Tibial nerve (tissue), 4 donors: ENCODE measurements at places on chromosomes 3 and 15. TPM values are rescaled to one million over a fixed set of nuclear protein-coding genes. Genes with fewer than 3 reads are reported as not detected.
A peak's percentile ranks its signal among the peaks of the same experiment; 100 is the strongest.

GRCh38 chr3:147937891-147938290, 528.7 kb downstream of the ZIC1 start:
- no peak for DNase-seq

The PSMA4 gene
- total RNA-seq = 89.1 TPM

- no peak for DNase-seq
These were observed 529.7 kb downstream of the EDEM1 start for GRCh38 chr3:5717254-5717653.

- peak; percentile 72 for DNase-seq
These were observed 10.8 kb downstream of the FOXL2 start for GRCh38 chr3:138935863-138936740.

GRCh38 chr3:39000008-39000450, 51.7 kb downstream of the SCN11A start:
- DNase-seq = no peak

- no peak for DNase-seq
These were observed 43.4 kb downstream of the ST3GAL6 start for GRCh38 chr3:98806521-98806920.

DNA sequence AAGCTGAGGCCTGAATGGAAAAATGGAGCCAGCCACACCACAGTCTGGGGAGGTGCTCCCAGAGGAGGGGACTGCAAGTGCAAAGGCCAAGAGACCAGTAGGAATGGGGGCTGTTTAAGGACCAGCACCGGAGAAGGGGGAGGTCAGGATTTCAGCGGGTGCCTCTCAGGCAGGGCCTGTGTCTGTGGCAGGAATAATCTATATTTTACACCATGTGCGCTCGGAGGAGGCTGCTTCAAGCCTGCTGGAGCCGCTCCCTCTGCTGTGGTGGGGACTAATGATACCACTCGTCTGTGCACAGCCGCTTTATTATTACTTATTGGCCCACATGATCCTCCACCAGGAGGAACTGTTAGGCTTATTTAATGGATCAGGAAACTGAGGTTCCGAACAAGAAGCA, 45.3 kb downstream of the TPRA1 start:
- no peak for DNase-seq

DNA sequence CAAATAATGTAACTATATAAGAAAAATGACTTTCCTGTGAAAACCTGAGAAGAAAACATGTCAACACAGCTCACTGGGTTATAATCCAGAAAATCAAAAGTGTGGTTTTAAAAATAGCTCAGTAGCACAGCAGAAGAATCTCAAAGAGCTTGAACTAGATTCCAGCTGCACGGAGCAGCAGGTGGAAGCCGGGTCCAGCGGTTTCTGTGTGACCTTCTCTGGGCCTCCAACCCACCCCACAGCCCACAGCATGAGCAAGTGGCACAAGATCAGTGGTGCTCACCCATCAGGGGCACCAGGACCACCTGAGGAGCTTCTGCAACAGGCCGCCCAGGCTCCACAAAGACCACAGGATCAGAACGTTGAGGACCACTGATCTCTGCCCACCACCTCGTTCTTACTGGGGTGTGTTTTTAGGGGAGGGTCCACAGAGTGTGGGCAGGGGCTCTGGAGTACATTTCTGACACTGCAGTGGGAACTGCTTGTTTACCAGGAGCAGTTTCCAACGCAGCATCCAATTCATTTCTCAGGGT, 23.2 kb downstream of the SLC41A3 start:
- DNase-seq = no peak

DNA sequence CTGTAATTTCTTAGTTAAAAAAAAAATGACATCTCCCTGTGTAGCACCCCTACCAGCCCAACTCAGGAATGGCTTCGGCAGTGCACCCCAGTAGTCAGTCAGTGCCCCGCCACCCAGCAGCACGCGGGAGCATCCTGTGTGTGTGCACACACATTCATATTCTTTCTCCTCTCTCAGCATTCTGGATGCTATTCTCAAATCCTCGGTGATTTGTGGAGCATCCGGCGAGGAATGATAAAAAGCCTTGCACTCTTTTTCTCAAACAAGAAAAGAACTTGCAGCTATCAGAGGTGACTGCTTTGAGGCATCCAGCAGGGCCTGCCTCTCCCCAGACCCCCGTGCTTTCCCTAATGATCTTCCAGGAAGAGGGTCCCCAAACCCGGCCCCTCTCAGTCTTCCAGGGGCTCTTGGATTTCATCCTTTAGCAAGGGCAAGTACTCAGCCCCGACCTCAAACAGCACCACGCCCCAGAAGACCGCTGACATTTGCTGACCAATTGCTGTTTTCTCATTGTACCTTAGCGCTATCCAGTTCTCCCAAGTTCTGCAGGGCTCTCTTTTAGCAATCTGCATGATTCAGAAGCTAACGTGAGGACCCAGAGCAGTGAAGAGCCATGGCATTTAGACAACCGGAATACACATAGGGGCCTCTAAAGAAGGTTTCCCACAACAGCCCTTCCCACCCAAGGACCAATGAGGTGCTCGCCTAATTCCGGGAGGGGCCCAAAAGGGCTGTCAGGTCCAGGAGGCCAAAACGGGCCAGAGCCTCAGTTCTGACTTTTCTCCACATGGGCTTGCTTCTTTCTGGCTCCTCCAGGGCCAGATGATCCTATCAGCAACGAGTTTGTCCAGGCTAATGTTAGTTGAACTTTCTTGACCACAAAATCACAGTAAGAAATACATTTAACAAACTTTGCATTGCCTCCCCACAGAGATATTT, 72.2 kb downstream of the FAM174B start:
- DNase-seq = no peak

- no peak for DNase-seq
These were observed 81.6 kb downstream of the CDIN1 start for GRCh38 chr15:36661042-36661441.

DNA sequence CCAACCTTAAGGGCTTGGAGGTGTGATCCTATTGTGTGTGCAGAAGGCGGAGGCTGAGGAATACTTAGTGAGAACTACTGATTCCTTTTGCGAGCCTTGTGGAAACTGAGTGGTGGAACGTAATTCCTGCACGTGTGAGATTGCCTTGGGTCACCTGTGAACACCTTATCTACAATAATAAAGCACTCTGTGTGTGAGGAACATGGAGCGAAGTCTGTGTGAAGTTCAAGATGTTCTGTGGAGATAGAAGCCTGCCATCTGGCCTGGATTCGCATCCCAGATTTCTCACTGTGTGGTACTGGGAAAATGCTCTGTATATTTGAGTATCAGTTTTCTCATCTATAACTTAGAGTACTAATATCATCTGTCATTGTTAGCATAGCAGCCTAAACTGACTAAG, 179.5 kb upstream of the PDZRN3 start:
- no peak for DNase-seq

DNA sequence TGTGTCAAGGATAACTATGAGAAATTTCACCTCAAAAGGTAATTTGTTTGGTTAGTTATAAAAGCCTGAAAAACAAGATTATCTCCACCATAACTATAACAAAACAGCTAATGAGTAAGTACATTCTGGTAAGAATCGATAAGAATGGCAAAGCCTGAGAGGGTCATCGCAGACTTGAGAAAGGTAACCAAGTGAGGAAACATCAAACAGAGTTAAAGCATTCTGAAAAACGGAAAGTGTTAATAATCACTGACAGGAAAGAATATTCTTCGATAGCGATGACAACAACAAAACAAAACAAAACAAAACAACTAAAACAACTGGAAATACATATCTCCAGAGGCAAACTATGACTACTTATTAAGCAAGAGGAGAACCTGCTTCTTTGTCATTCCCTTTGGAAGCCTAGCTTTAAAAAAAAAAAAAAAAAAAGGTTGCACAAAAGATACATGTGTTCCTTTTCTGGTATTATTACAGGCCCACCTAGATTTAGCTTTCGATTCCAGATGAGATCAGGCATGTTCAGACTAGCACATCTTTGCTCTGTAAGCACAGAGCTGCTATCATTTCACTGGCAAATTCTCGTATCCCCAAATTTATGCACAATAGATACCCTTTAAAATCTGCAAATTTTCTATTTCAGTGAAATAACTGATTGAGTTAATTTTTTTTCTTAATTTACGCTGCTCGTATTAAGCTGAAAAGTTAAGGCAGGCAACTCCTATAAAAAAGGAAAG, 155.6 kb downstream of the TIGIT start:
- DNase-seq = no peak

DNA sequence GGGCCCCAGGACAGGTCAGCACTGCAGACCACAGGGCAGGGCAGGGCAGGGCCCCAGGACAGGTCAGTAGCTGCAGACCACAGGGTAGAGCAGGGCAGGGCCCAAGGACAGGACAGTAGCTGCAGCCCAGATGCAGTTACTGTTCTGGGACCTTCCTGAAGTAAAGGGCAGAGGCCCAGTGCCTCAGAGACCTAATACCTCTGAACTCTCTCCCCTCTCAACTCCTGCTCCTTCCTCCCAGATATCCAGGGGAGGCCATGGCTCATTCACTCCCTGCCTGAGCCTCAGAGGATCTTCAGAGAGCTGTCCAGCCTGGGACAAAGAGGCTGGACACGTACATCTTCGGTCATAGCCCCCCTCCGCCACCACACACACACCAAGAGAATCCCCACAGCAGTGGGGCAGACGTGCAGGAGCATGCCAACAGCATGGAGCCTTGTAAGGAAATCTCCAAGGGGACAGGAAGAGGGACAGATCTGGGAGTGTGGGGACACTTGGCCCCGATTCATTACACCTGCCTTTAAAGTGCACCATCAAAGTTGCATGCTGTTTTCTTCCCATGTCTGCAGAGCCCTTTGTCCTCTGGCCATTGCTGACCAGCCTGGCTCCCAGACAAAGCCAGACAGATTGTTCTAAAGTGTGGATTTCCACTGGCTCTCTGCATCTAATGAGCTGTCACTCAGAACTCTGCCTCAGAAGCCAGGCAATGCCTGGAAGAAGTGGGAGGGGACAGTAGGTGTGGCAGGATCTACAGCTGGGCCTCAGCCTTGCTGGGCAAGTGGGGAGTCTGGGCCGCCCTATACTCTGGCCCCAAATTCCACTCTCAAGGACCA, 24.2 kb upstream of the BUB1B start:
- DNase-seq = no peak

The TP53BP1 gene
- 47.4 TPM for total RNA-seq

DNA sequence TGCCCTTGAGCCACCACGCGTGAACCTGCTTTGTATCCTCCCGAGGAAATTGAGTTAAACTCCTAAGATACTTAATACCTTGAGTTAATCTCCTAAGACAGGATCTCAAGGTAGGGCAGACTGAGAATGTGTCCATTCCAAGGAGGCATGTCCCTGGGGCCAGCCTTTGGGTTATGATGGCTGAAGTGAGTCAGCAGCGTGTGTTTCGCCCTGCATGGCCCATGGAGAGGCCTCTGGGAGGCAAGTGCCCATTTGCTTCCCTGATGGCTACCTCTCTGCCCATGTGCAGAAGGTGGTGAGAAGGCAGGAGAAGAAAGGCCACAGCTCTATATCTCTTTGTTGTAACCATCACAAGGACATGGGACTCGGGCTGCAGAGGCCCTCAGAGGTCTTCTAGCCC, 36.7 kb upstream of the LIMD1 start:
- no peak for DNase-seq

- no peak for DNase-seq
These were observed 866 bp downstream of the TNIK start for GRCh38 chr3:171459137-171459941.

- no peak for DNase-seq
These were observed 174.9 kb upstream of the SNTN start for GRCh38 chr3:63477494-63478129.

- no peak for DNase-seq
These were observed 271.9 kb upstream of the GADL1 start for GRCh38 chr3:31166249-31166885.

- DNase-seq = no peak
These were observed 20.0 kb upstream of the CMTM6 start for GRCh38 chr3:32522682-32523081.

DNA sequence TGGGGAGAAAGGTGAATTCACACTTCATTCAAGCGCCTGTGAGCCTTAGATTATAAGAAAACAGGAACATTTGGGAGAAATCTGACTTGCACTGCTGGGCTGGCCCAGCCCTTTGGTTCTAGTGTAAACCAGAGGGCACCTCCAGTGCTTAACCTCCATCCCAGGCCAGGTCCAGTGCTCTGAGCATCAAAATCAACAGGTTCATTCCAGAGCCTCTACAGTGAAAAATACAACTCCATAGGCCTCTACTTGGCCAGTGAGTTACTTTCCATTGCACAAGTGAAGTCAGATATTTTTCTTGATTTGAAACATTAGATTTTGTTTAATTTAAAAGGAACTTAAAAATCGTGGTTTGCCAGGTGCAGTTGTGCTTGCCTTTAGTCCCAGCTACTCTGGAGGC, 3.0 kb downstream of the SNUPN start:
- no peak for DNase-seq

The SERPINI2 gene
- total RNA-seq = not detected

DNA sequence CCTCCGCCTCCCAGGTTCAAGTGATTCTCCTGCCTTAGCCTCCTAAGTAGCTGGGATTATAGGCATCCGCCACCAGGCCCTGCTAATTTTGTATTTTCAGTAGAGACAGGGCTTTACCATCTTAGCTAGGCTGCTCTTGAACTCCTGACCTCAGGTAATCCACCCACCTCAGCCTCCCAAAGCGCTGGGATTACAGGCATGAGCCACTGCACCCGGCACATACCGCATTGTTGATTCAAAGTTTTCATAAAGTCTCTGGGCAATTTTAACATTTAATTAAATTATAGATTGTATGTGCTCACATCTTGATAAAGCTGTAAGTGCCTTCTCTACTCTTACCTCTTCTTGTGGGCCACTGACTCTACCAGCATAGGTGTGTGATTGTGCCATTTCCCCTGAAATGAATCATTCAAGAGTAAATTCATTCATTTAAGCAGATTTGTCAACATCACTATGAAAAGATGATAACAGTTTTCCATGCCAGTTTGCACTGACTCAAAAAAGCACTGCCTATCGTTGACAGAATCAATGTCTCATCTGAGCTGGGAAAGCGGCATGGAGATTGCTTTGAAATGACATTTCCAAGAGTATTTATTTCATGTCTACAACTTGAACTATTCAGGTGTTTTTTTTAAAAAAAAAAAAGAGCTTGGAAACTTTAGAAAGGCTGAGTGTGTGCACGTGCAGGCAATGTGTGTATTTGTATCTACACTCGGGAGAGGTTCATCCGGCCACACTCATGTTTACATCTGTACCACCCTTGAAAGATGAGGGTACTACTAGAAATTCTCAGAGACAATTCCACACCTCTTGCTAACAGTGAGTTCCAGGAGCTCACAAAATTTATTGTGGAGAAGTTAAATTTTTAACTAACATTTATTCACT, 3.5 kb downstream of the BCL2A1 start:
- DNase-seq = no peak

- no peak for DNase-seq
These were observed 350.3 kb downstream of the TUSC7 start for GRCh38 chr3:117059956-117060270.

DNA sequence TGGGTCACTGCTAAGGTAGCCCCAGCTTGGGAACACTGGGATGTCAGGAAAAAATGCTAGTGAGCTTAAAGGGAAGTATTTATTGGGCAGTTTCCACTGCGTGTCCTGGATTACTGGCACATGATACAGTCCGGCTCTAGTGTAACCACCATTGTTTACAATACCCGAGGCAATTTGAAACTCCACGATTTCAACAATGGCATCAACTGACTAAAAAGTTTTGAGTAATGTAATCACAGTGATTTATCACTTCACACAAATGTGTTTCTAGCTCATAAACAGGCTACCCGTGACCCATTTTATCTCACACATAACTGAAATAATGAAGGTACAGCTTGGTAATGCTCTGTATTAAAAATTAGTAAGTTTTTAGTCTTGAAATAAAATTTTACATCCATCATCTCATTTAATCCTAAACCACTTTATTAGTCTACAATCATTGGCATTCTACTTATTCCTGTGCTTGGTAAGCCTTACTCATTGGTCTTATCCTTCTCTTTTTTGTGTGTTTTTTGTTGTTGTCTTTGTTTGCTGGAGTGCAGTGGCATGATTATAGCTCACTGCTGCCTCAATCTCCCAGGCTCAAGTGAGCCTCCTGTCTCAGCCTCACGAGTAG, 7.6 kb downstream of the ZMAT3 start:
- no peak for DNase-seq
